Pulmonary artery endothelial cell (primary cell): ENCODE measurements at places on chromosomes 4 and X.

GRCh38 chr4:159446266-159446976 is 343.5 kb downstream of the RAPGEF2 start:
- peak; percentile 44 for DNase-seq

- DNase-seq = no peak
These were observed 127.2 kb upstream of the RPS6KA3 start for GRCh38 chrX:20393944-20394343.

GRCh38 chr4:140686796-140687195 is 69.4 kb downstream of the TBC1D9 start:
- DNase-seq = no peak

- DNase-seq = no peak
These were observed 14.2 kb downstream of the LRP2BP start for GRCh38 chr4:185381288-185382196.

DNA sequence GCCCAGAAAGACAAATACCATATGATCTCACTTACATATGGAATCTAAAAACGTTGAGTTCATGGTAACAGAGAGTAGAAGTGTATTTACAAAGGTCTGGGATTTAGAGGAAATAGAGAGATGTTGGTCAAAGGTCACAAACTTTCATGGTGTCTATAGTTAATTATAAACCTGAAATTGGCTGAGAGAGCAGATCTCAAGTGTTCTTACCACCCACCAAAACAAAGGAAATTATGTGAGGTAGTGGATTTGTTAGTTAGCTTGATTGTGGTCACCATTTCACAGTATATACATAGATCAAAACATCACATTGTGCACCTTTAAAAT is 186.8 kb downstream of the NWD2 start:
- no peak for DNase-seq

DNA sequence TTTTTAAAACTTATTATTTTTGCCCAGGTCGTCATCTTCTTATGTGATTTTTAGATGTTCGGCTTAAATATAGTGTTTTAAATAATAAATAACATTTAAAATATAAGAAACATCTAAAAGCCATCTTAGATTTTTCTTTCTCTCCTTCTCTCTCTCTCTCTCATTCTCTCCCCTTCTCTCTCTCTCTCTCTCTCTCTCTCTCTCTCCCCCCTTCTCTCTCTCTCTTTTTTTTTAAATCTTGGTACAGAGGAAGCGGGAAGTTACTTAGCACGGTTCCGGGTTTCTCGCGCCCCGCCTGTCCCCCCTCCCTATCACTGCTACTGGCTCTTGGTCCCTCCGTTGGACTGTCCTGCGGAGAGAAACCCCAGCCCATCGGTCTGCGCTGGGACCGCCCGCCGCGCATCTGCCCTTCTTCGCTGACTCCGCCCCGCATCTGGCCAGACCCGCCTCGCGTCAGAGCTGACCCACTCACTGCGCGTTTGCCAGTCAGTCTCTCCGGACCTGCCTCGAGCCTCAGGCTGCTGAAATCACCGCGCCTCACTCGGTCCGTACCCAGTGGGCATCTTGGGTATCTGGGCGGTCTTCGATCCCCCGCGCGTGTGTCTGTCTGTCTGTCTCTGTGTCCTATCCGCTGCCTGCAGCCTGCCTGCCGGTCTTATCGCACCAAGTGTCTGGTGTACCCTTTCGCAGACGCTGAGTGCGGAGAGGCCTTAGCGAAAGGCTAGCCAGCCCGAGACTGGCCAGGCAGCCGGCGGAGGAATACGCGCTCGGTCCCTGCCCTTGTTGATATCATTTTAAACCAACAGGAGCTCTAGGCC is at the start of gene PABPC5:
TSS of gene PABPC5 (plus strand) at position 489 of the 818 bp plus-strand sequence. CDS start 739 bp downstream, outside the sequence.
- DNase-seq = peak; percentile 4

DNA sequence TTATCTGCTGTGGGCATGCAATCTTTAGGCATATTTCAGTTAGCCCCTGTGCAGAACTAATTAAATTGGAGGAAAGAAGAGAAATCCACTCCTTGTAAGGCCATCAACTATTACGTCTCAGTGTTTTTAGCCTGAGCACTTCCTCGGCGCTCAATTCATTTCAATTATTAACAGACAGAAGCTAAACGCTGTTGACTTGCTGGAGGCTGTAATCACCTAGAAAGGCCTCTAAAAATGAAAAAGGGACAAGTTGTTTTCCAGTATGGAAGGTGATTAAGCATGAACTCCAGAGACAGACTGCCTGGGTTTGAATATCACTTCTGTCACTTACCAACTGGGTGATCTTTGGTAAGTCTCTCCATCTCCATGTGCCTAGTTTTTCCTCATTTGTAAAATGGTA is 59.6 kb downstream of the LEF1 start:
- DNase-seq = no peak

GRCh38 chr4:159328766-159329165 is 225.9 kb downstream of the RAPGEF2 start:
- no peak for DNase-seq

GRCh38 chr4:55830716-55831115 is 11.1 kb downstream of the EXOC1L start:
- no peak for DNase-seq

DNA sequence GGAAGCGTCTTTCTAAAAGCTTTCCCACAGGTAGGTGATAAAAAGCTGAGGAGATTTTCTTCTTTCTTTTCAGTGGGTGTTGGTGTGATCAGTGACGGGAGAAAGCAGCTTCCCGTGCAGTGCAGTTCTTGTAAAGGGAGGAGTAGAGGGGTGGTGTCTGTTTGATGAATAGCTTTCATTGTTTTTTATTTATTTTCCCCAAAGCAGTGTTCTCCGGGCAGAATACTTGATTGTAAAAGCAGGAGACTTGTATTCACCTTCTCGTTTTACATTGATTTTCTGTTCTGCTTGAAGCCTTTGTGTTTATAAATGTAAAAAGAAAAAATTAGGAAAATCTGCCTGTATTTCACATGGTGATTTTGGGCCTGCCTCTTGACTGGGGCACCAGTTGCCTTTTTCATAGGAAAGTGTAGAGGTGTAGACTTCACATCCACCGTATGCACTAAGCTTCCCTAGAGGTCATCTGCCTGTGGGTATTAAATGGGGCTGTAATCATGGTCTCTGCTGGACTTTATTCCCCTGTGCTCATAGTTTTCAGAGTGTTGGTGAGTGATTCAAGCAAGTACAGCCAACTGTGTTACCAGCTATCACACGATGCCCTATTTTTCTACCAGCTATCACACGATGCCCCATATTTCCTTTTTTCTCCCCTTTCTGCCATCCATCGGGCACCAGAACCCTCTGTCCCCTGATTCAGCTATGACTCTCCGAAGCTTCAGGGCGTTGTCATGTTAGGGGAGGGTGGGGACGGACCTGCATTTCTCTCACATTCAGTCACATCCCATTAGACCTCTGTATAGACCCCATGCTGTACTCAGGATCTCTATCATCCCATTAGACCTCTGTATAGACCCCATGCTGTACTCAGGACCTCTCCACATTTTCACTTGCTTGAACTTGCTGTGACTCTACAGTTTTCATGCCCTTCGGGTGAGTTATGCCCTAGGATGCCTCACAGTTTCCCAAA is 526.5 kb downstream of the TRIML1 start:
- no peak for DNase-seq

DNA sequence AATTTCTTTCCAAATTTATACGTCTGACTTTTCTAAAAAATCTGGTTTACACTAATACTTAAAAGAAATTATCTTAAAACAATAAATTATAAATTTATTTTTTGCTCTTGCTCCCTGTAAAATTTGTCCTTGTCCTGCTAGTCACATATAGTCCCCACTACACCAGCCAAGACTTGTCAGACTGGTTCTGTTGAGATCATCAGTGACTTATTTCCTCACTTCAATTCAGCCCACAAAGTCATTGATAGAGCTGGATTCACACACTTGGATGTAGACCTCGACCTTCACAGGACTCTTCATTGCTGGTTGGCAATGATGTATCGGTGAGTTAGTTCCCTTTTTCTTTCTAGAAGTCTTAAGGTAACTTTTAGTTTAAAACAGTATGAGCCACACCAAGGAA is at the start of gene TMPRSS11E:
TSS of gene TMPRSS11E (plus strand) at position 263 of the 400 bp plus-strand sequence. CDS start at position 313, 50 bp downstream.
- no peak for DNase-seq

GRCh38 chrX:124747295-124747694 is 400.9 kb downstream of the SH2D1A start:
- no peak for DNase-seq

- DNase-seq = no peak
These were observed 648.3 kb downstream of the GABRG1 start for GRCh38 chr4:45475548-45475947.

- no peak for DNase-seq
These were observed 83.8 kb downstream of the CCKAR start for GRCh38 chr4:26406346-26406975.

DNA sequence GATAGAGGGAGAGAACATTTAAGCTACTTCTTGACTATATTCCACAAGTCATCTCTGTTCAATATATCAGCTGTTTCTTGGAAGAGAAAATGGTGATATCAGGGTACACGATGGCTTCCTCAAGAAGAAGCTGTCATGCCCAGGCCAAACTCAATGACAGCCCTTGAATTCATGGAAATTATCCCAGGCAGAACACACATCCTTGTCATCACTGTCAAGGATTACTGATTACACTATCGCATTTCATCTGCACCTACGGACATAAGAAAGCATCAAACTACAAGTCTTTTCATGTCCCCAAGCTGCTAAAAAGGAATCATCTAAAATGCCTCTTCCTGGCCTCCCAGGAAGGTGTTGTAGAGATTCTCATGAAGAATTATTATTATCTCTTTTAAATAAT is 165.2 kb upstream of the SLC7A11 start:
- no peak for DNase-seq

DNA sequence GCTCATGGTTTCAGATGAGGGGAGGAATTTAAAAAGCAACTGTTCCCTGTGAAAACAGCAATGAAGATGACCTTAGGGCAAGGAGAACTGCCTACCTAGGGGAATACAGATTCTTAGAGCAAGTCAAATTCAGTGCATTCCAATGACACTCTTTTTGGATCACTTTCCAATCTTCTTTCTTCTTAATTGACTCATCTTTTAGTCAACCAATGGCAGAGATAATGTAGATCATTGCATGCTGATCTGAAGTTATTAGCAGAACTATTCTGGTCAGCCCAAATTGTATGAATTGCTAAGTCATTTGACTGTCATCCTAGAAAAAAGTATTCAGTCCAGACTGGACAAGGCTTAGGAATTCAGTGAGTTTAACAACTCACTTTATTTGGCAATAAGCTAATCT is 12.6 kb upstream of the NR3C2 start:
- DNase-seq = no peak

DNA sequence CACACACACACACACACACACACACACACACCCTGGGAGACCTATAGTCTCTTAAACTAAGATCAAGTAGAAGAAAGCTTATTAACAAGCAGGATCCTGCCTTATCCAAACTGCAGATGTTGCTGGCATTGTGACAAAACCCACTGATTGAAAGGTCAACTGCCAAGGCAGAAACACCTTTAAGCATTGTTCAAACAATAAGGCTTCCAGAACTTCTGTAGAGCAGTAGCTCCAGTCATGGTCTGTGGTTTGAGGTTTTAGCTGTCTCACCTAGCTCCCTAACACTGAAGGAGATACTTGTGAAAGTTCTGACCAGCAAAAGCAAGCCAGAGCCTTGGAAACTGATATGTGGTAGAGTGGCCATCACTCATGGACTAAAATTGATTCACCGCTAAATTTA is 59.8 kb downstream of the PTCHD1 start:
- no peak for DNase-seq

GRCh38 chr4:109022961-109023360 is 260.1 kb upstream of the ETNPPL start:
- no peak for DNase-seq

- no peak for DNase-seq
These were observed 68.4 kb downstream of the NSG1 start for GRCh38 chr4:4455210-4455865.

DNA sequence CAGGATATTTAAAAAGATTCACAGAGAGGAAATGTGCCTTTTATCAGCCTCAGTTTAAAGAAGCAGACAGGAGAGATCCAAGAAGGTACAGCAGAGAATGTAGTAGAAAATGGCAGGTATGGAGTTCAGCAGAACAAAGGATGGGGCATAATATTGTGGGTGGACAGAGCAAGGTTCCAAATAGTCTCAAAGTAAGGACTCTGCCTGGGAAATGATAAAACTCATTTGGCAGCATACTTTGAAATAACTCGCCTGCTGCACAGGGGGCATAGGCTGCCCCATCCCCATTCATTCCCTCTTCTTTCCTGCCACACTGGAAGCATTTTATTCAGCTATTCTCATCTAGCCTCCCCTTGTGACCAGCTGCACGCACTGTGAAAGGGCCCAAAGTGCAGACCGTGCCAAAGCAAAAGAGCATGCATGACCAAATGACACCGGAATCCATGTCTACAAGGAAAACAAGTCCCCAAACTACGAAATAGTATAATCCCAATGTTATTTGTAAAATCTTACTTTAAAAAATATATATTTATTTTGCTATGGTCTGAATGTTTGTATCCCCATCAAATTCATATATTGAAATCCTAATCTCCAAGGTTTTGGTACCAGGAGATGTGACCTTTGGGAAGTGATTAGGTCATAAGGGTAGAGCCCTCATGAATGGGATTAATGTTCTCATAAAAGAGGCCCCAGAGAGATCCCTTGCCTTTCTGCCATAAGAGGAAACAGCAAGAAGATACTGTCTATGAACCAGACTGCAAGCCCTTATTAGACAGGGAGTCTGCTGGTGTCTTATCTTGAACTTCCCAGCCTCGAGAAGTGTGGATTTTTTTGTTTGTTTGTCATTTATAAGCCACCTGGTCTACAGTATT is 77.4 kb upstream of the PRSS48 start:
- DNase-seq = no peak

DNA sequence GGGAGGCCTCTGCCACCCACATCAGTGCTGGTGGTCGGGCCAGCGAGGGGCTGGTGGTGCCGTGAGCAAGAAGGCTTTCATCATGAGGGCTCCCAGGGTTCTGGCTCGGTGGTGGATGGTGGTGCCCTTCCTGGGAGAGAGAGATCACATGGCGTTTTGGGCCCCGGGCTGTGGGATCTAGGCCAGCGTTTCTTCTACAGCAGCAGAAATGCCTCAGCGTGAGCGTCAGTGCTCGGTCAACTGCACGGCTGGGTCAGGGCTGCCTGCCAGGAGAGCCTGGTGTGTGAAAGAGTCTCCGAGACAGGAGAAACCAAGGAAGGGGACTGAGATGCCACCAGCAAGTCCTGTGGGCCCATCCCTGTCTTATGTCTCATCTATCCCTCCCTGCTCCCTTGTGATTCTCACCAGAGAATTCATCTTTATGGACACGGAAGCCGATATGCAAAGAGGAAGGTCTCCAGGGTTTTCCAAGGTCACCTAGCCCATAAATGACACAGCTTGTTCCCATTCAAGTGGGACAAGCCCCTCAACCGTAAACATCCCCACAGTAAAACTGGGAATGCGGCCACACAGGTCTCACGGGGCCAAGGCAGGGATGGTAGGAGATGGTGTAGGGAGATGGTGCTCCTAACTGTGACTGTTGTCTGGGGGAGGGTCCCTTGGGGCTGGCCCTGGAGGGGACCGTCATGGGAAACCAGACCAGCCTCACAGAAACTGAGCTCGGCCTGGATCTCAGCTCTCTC is 99.2 kb downstream of the SORCS2 start:
- no peak for DNase-seq

GRCh38 chrX:19372547-19373331 is 29.0 kb downstream of the PDHA1 start:
- no peak for DNase-seq

- DNase-seq = no peak
These were observed 68.4 kb downstream of the TAPT1 start for GRCh38 chr4:16157609-16158503.
